ENCODE measurements at places on chromosomes 1 and 21. TPM values are rescaled to one million over a fixed set of nuclear protein-coding genes. Genes with fewer than 3 reads are reported as not detected.

DNA sequence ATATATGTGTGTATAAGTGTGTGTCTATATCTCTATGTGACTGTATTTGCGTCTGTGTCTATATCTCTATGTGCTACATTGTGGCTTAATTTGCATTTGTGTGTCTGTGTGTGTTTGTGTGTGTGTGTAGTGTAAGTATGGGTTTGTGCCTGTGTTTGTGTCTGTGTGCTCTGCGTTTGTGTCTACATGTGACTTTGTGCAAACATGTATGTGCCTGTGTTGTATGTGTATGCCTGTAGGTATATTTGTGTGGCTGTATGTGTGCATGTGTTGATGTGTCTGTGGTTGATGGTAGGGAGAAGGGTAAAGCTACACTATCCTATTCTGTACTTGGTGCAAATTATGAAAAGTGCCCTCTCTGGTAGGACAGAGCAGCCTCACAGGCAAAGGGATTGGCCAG, 7.3 kb upstream of the FGGY start:
- no peaks in the 10 kb centered on the region for H3K36me3 ChIP-seq
- H3K27ac ChIP-seq: no peak overlapping the region
- peaks cover 16% of the 10 kb centered on the region for H3K27me3 ChIP-seq
- H3K4me1 ChIP-seq: peaks cover 11% of the 10 kb centered on the region
- no peak overlapping the region for H3K4me3 ChIP-seq

DNA sequence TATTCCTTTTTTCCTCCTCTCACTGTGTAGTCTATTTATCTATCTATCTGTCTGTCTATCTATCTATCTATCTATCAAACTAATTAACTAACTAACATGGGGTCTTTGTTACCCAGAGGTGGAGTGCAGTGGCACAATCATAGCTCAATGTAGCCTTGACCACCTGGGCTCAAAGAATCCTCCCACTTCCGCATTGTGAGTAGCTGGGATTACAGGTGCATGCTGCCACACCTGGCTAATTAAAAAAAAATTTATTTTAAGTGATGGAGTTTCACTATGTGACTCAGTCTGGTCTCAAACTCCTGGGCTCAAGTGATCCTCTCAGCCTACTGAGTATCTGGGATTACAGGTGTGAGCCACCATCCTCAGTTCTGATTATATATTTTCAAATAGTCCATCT, 71.4 kb downstream of the CCDC18 start:
- no peaks in the 10 kb centered on the region for H3K27me3 ChIP-seq
- H3K4me3 ChIP-seq: no peak overlapping the region
- DNase-seq: no peak
- H3K27ac ChIP-seq: no peak overlapping the region
- peaks cover 66% of the 10 kb centered on the region for H3K36me3 ChIP-seq

GRCh38 chr1:165696625-165697100, 1.7 kb downstream of the ALDH9A1 start:
- no peak for DNase-seq
- H3K4me3 ChIP-seq: peak overlapping the region; percentile 100
- peaks cover 2% of the 10 kb centered on the region for H3K27me3 ChIP-seq

The EFNA3 gene
- total RNA-seq: 3.6 TPM

DNA sequence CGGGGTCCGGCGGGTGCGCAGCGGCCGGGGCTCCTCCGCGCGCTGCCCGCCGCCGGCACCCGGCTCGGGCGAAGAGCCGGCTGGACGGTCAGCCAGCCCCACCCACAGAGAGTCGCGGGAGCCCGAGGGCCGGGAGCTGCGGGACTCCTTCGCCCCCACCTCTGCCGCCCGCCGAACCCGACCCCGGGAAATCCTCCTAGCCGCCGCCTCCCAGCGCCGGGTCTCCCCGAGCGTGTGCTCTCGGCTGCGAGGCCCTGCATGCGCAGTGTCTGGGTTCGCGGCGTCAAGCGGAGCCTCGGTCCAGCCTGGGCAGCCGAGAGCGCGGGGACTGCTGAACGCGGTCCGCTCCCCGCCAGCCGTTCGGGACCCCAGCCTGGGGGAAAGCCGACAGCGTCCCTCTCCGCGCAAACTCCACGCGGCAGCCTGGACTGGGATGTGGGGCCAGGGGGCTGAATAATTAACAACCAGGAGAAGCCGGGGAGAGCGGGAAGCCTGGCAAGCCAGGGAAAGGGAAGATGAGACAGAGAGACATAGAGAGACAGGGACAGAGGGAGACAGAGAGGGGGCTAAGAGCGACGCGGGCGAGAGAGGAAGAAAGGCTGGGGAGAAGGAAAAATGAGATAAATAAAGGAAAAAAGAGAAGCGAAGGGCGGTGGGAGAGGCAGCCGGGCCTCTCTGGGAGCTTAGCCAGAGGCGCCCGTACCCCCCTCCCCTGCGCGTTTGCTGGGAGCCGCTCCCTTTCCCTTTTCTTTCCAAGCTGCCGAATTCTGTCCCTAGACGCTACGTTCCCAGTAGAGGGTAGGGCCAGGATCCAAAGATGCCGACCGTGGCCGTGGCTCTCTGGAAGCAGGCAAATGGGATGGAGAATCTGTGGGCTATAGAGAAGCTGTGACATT, 64.2 kb downstream of the MEF2D start:
- DNase-seq: no peak
- H3K36me3 ChIP-seq: no peaks in the 10 kb centered on the region
- H3K27ac ChIP-seq: no peak overlapping the region
- H3K4me3 ChIP-seq: peak overlapping the region; percentile 41
- peaks cover 93% of the 10 kb centered on the region for H3K27me3 ChIP-seq
- peaks cover 27% of the 10 kb centered on the region for H3K4me1 ChIP-seq

- H3K27me3 ChIP-seq: peaks cover 76% of the 10 kb centered on the region
- peaks cover 15% of the 10 kb centered on the region for H3K4me1 ChIP-seq
- no peak overlapping the region for H3K27ac ChIP-seq
Observed at GRCh38 chr1:183022202-183023145, 746 bp upstream of the LAMC1 start.

DNA sequence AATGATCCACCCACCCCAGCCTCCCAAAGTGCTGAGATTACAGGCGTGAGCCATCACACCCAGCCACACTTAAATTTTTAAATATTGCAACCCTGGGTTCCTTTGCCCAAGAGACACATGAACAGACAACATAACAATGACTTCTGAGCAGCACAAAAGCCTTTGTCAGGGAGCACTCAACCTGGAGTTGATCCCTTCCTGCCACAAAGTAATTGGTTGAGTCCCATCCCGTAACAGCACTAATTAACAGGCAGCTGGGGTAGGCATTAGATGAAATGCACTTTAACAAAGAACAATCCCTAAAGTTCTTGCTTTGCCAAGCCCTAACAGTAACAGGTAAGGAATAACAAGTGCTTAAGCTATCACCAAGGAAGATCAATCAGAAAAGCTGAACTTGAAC, 5.9 kb upstream of the BCAR3 start:
- no peak for DNase-seq
- H3K27me3 ChIP-seq: peaks cover 44% of the 10 kb centered on the region
- no peak overlapping the region for H3K27ac ChIP-seq
- H3K4me1 ChIP-seq: no peaks in the 10 kb centered on the region

DNA sequence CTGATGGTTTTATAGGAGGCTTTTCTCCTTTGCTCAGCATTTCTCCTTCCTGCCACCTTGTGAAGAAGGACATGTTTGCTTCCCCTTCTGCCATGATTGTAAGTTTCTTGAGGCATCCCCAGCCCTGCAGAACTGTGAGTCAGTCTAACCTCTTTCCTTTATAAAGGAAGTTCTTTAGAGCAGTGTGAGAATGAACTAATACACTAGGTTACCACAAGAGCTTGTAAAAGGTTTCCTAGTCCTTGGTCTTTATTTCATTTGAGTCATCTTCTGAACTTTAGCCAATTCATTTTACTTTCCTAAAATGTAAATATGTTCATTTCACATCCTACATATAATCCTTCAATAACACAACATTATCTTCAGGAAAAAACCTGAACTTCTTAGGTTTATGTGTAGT, 365.3 kb downstream of the HHIPL2 start:
- H3K36me3 ChIP-seq: no peaks in the 10 kb centered on the region
- no peak overlapping the region for H3K4me3 ChIP-seq
- no peaks in the 10 kb centered on the region for H3K4me1 ChIP-seq
- H3K27ac ChIP-seq: no peak overlapping the region

- peaks cover 2% of the 10 kb centered on the region for H3K27me3 ChIP-seq
- peaks cover 9% of the 10 kb centered on the region for H3K4me1 ChIP-seq
- H3K27ac ChIP-seq: no peak overlapping the region
- no peaks in the 10 kb centered on the region for H3K36me3 ChIP-seq
- H3K4me3 ChIP-seq: no peak overlapping the region
Observed at GRCh38 chr1:231216498-231216897, 24.5 kb upstream of the GNPAT start.

The KLHDC9 gene
- 1.2 TPM for total RNA-seq

Measured in activated naive CD8-positive, alpha-beta T cell treated with anti-CD3 and anti-CD28 coated beads, Interleukin-2, amount 10 ng/mL, durations not matched to agents 7 days and 5 days (primary cell).